ENCODE measurements at places on chromosomes 11 and 22.

DNA sequence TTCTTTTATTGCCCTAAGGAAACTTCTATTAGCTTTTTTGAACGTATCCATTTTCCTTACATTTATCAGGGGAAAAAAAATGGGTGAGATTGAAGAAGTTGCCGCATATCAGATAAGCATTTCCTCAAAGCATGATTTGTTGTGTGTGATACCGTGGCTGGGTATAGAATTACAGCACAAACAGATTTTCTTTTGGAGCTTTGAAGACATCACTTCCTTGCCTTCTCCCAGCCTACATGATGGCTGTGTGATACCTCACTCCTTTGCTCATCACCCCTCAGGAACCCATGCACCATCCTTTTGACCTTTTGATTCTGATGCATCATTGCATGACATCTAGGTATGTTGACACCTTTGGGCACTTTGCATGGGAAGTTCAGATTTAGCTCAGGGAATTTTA, 1155.3 kb downstream of the BRD1 start:
- no peak for DNase-seq

DNA sequence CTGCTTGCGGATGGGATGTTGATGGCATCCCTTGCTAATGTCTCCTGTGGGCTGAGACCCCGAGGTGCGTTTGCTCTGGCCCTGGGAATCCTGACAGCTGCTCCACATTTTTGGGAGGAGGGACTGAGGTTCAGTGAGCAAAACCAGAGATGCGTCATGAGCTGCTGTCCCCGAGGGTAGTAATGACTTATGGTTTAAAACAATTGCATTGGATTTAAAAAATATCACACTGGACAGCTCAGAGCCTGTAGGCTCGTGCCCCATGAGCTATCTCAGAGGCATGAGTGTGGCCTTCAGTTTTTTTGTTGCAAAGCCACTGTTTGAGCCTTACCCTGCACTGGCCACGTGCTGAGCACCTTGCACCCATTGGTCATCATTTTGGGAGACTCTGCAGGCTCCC, 20.9 kb upstream of the PARVG start:
- no peak for DNase-seq

GRCh38 chr22:46794491-46794890, 32.0 kb downstream of the TBC1D22A start:
- DNase-seq, result no peak

GRCh38 chr11:14029971-14030920, 67.7 kb downstream of the SPON1 start:
- DNase-seq, result no peak

DNA sequence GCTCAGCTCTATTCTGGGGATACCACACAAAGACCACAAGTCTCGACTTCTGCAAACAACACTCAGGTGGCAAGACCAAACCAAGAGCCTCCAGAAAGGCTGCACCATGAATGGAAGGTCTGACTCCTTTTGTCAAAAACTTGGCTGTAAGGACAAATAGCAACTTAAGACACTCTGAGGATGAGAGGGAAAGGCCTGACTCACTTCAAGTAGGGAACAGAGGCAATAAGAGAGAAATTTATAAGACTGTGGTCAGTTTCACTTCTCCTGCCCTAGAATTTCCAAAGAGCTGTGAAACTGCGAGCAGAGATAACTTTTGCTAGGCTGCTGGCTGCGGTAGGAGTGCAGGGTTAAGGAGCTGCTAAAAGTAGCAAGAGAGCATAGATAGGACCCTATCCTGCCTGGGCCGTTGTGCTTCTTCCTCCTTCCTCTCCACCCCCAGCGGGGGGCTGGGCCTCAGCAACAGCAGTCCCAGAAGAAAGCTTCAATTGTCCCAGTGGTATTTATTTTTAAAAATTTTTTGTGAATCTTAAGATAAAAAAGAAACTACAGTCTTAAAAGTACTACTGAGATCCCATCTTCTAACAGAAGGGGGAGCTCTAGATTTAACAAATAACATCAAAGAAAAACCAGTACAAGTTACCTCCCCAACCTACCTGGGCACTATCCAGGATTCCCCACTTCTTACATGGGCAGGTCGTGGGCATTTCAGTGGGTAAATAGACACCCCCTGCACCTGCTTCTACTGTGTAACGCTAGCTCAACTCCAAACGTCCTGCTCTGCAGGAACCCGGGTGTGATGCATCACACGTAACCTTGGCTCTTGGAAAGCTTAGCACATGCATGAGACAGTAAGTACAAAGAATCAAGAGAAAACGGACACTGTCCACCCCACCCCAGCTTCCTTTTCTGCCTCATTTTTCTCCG, 66.4 kb downstream of the SGSM3 start:
- no peak for DNase-seq

GRCh38 chr11:103581760-103582159, 454.7 kb upstream of the DDI1 start:
- no peak for DNase-seq
